ENCODE measurements at places on chromosomes 6 and 20.

DNA sequence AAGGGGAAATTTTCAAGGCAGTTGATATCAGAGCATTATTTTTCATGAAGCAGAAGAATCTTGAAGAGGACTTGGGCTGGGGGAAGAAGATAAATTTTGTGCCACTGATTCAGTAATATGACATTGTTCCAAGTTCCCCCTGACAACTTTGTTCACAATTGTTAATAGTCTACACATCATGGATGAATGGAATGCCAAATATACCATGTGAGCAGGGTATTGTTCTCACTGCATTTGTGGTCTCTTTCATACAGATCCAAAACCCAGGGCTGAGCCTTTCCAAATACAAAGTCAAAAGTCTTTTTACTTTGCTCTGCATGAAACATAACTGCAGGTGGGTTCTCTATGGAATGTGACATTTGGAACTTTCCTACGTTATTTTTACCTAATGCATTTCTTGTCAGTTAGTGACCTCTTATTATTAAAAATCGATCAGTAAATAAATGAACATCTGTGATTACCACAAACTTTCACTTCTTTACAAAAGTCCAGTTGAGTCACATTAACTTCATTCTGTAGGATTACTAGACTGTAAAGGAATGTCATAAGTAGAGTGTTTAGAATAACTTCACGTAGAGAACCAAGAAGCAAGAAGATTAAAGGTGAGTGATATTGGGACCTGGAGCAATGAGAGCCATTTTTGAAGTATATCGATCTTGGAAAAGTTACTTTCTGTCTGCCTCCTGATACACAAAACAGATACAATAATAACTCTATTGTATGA lies 100.9 kb downstream of the RCAN2 start:
- no peak for DNase-seq

GRCh38 chr6:163867518-163868292 lies 453.2 kb downstream of the QKI start:
- no peak for DNase-seq

GRCh38 chr20:60513141-60513540 lies 554.9 kb downstream of the CDH26 start:
- DNase-seq: no peak

DNA sequence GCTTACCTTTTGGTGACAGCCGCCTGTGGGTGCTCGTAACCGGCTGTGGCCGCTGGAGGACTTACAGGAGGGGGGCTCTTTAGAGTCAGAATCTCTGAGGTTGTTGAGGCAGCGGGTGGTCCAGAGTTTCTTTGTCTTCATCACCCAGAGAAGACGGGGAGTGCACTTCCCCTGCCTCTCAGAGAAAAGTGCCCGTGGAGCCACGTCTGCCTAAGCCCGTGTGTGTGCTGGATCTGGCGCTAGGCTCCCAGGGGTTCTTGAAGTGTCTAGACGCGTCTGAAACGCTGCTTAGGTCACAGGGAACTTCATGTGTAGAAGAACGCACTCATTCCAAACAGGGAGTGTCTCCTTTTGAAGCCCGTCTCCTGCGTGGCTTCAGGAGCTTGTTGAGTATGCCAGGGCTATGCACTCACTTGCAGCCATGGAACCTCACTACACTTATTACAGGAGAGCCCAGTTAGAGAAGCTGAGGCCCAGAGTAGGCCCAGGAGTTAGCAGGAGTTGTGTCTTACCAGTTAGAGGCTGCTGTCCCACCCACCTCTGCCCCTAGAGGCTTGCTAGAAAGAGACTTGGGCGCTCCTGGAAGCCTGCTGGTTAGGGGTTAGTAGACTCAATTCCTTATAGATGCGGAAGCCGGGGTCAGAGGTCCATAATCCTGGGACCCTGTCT lies 1.3 kb downstream of the LSM14B start:
- no peak for DNase-seq

GRCh38 chr6:4345543-4345942 lies 210.2 kb upstream of the ECI2 start:
- no peak for DNase-seq

- DNase-seq: no peak
These were observed 125.3 kb upstream of the DST start for GRCh38 chr6:56767892-56768531.

DNA sequence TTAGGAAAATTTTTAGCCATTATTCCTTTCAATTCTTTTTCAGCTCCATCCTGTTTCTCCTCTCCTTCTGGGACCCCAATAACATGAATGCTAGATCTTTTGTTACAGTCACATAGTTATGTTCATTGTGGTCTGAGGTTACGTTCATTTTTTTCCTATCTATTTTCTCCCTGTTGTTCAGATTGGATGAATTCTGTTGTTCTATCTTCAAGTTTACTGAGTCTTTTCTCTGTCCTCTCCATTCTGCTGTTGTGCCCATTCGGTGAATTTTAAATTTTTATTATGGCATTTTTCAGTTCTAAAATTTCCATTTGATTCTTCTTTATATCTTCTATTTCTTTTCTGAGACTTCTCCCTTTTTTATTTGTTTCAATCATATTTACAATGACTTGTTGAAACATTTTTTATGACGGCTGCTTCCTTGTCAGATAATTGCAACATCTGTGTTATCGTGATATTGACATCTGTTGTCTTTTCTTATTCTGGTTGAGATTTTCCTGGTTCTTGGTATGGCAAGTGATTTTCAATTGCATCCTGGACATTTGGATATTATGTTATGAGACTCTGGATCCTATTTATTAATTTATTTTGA lies 12.6 kb upstream of the DDR1 start:
- no peak for DNase-seq

Data from NCI-H1092 treated with DMSO at 0.1 percent for 48 hours (cell line).